ENCODE measurements at places on chromosomes 7 and 10.

DNA sequence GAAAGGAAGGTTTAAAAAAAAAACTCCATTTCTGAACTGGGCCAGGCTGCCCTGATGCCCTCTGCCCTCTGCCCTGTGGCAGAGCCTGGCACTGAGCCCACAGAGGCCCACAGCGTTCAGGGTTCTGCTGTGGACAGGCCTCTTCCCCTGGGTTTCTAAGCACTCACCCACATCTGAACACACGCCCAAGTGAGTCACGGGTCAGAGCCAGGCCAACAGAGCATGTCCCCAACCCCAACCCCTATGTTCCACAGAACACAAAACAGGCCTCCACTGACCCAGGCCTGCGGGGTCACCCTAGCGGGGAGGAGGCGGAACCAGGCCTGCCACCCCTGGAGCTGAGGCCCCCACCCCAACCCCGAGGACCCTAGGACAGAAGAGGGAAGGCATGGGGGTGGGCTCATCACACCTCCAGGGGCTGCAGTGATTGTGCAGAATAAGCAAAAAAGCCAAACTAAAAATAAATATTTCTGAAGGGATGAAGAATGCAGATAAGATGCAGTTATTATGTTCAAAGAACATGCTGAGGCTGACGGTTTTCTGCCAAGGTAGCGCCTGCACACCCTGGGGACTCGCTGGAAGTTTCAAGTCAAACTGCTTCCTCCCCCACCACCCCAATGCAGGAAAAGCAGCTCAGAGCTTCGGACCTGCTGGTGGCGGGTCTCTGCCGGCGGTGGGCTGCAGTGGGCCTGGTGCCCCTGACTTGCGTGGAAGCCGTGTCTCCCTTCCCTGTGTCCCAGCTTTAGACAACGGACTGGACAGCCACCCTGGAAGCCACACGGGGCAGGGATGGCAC, 5.4 kb downstream of the WDR86 start:
- DNase-seq, result no peak

DNA sequence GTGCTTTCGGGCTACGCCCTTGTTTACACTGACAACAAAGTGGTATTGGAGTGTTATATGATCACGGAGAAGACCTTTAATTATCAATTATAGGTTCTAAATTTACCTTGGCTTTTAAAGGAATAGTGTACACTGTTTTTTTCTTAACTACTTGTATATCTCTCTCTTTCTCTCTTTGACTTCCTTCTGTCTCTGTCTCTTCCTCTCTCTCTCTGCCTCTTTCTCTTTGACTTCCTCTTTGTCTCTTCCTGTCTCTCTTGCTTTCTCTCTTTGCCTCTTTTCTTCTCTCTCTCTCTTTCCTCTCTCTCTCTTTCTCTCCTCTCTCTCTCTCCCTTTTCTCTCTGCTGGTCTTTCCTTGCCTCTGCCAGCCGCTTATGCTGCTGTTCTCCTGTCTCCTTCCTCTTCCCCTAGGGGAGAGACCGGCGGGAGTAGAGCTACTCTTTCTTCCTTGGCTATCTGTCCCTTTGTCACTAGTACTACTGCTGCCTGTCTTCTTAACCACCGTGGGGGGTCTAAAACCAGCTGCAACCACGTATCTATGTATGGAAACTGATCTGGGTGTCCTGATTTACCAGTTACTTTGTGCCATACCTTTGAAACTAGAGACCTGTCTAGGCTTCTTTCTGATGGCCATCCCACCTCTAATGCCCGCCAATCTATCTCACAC, 36.9 kb upstream of the GSDME start:
- no peak for DNase-seq

DNA sequence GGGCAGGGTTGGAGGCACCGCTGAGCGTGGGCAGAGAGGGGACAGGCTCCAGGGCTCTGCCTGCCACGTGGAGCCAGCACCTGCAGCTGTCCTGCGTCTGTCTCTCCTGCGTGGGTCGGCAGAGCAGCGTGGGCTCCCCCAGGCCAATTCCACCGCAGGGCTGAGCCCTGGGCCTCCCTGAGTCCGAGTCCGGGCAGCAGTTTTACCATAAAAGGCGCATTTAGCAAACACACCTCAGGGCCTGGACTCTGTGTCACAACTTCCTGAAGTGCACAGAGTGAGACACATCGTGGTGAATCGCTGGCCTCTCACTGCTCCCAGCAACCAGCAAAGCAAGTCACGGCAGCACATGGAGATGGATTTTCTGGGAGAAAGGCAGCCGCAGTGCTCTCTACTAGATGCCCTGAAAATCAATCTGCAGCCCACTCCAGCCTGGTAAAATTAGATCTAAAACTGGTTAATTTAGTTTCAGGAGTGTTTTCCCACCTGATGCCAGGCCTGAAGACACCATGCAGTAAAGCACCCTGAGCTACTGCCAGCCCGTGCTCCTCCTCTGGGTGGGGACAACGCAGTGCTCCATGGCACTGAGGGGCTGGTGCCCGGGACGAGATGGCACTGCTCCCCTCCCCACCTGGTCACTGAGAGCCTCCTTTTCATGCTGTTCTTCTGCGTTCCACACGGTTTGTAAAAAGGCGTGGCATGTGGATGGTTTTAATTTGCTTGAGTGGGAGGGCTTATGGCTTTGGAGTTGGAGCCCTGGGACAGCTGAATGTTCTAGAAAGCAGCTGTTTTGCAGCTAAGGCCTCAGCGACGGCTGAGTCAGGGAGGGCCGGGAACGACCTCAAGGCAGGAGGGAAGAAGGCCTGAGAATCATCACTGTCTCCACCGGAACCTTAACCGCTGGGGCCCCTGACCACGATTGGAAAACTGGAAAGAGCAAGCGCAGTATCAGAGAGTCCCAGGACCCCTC, 336.9 kb downstream of the ADARB2 start:
- no peak for DNase-seq

- no peak for DNase-seq
These were observed 121.6 kb downstream of the EGFR start for GRCh38 chr7:55140221-55140940.

- no peak for DNase-seq
These were observed 147.8 kb upstream of the UNC5B start for GRCh38 chr10:71064413-71065118.

DNA sequence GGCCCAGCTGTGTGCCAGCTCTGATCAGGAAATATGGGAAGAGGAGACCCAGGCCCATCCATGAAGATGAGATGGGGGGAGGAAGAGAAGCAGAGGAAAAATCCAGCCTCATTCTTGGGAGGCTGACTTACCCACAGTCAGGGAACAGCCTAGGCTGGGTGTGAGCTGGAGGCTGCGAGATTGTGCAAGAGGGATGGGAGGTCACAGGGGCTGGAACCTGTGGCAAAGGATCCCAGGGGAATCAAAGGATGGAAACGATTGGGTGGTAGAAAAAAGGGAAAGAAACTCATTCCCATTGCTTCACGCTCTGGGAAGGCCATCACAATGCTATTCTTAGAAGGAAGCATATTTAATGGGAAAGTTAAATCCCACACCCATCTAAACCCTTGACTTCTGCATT, 26.7 kb upstream of the CRHR2 start:
- DNase-seq, result no peak

DNA sequence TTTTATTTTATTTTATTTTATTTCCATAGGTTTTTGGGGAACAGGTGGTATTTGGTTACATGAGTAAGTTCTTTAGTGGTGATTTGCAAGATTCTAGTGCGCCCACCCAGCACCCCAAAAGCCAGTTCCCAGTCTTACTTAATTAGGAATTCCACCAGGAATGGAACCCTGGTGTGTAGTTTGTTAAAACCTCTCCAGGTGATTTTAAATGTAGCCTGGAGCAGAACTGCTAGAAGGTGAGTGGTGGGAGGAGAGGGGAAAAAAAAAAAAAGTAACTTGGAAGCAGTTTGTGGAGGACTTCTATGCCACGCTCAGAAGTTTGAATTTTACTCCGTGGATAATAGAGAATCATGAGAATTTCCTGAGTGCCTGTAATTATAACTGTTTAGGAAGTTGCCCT, 5.5 kb upstream of the TEX47 start:
- no peak for DNase-seq

GRCh38 chr10:3094609-3095036, 27.3 kb downstream of the PFKP start:
- DNase-seq, result no peak

DNA sequence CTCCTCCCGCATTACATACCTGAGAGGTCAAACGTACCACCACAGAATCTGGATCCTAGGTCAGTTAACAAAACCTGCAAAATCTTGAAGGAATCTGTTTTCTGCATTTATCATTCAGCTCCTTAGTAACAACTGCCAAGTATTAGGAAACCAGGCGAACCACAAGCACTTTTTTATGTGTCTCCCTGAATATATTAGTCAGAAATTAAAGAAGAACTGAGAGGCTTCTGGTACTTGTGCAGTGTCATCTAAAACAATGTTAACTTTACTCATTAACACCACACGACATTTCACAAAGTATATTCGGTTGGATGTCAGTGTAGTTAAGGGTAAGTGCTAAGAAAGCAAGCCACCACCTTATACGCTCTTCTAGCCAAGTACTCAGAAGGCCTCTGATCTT, 2.5 kb downstream of the CCDC6 start:
- DNase-seq, result no peak

- DNase-seq, result no peak
These were observed 51.3 kb upstream of the PIK3CG start for GRCh38 chr7:106813705-106814305.

- DNase-seq, result no peak
These were observed 5.5 kb downstream of the PPA1 start for GRCh38 chr10:70227548-70228320.

DNA sequence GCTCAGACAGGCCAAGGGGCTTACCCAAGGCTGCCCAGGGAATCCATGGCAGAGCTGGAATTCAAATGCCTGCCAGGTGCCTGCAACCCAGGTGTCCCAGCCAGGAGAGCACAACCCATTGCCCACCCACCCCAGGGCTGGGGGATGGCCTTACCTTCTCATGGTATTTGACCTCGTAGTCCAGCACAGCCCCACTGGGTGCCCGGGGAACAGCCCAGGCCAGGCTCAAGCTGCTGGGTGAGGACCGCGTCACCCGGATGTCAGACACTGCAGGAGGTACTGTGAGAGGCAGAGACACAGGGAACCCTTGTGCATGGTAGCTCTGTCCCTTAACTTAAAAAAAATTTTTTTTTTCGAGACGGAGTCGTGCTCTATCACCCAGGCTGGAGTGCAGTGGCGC, 9.0 kb downstream of the EPHB4 start:
- no peak for DNase-seq

GRCh38 chr7:110454713-110455112, 636.2 kb upstream of the LRRN3 start:
- no peak for DNase-seq

GRCh38 chr10:30390207-30390606, 41.1 kb upstream of the MTPAP start:
- no peak for DNase-seq

GRCh38 chr10:70478191-70479164, at the start of gene PALD1:
Gene PALD1, plus strand, starts transcription at chr10:70478767. Its CDS starts 47,185 bp downstream, at chr10:70525952.
- DNase-seq, result no peak

- DNase-seq, result no peak
These were observed 1.8 kb downstream of the SLK start for GRCh38 chr10:103968441-103969391.

GRCh38 chr7:107286751-107287621, 118.2 kb downstream of the HBP1 start:
- DNase-seq, result no peak

DNA sequence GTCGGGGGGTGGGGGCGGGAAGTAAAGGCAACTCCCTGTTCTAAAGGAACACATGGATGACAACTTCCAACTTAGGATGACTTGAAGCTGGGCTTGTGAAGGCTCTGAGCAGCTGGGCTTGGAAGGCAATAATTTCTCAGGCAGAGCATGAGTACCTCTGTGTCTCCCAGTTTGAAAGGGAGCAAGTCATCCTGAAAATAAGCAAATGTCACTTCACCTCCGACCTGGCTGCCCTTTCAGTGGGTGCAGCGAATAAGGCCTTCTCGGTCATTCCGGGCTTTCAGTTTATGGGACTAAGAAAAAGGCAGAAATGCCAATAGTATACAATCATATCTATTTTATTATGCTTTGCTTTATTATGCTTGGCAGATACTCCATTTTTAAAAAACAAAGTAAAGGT, 15.3 kb upstream of the ADAMTS14 start:
- no peak for DNase-seq

GRCh38 chr10:119644205-119644814, 6.9 kb upstream of the BAG3 start:
- DNase-seq, result no peak

GRCh38 chr7:2016021-2016631, 216.6 kb downstream of the MAD1L1 start:
- DNase-seq, result no peak

GRCh38 chr10:35554036-35554435, 51.1 kb upstream of the GJD4 start:
- no peak for DNase-seq

- no peak for DNase-seq
These were observed 4.1 kb downstream of the ZNF282 start for GRCh38 chr7:149199234-149199995.

- DNase-seq, result no peak
These were observed 6.5 kb downstream of the POR start for GRCh38 chr7:75921479-75921878.

DNA sequence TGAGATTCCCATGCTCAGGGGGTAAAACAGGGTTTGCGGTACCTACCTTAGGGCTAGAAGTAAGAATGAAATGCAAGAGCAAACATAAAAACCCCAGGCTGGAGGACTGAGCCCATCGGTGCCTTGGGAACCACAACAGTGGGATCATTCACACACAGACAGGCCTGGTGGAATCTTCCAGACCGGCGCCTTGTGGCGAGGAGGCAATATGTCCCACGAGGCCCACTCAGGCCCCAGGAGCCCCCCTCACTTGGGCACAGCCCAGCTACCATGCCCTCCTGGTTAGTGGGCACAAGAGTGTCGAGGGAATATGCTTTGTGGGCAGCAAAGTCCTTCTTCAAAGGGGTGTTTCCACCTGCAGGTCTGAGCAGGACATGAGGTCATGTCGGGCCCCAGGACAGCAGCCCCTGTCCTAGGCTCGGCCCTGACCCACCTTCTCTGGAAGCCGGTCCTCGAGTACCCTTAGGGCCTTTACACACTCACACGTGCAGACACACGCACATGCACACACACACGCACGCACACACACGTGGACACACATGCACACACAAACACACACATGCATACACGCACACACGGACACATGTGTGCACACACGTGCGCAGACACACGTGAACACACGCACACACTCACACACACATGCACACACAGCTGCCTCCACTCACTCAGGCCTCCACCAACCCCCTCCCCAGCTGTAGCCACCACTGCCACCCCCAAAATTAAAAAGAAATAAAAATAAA, 51.5 kb upstream of the MYL10 start:
- DNase-seq, result no peak

GRCh38 chr10:133359554-133359971, 1.7 kb upstream of the FUOM start:
- DNase-seq, result no peak

- no peak for DNase-seq
These were observed 1190.9 kb downstream of the TYW1 start for GRCh38 chr7:68187532-68187931.

GRCh38 chr7:136665878-136666509, 202.5 kb upstream of the CHRM2 start:
- no peak for DNase-seq

- no peak for DNase-seq
These were observed 58.1 kb downstream of the CTBP2 start for GRCh38 chr10:125102246-125102645.

- no peak for DNase-seq
These were observed 778.0 kb upstream of the AUTS2 start for GRCh38 chr7:68820321-68820720.

All from NCI-H1048 (cell line).